NCI-H2081 (cell line): ENCODE measurements at places on chromosomes 5 and 9.

DNA sequence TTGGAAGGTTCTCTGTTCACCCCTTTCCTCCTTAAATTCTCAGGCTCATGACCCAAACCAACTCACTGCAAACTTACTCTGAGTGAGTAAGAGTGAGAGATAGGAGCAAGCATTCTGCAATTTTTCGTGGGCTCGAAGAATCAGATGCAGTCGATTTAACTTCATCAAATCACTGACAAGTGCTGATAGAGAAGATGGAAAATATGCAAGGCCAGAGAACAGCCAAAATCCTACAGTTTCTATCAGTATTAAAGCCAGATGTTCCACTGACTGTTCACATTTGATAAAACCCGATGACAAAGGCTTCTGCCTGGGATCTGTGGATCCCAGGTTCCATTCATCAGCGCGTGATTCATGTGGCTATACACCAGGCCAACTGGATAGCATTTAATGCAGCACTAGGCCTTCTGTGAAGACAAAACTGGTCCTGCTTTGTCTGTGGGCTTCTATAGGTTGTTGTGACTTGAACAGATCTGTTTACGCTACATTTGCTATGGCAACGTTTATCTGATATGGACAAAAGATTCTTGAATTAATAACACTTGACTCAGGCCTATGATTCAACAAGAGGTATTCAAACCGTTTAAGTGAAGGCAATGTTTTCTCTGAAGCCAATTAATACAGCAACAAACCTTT is 251.2 kb downstream of the NFIB start:
- no peak for DNase-seq

DNA sequence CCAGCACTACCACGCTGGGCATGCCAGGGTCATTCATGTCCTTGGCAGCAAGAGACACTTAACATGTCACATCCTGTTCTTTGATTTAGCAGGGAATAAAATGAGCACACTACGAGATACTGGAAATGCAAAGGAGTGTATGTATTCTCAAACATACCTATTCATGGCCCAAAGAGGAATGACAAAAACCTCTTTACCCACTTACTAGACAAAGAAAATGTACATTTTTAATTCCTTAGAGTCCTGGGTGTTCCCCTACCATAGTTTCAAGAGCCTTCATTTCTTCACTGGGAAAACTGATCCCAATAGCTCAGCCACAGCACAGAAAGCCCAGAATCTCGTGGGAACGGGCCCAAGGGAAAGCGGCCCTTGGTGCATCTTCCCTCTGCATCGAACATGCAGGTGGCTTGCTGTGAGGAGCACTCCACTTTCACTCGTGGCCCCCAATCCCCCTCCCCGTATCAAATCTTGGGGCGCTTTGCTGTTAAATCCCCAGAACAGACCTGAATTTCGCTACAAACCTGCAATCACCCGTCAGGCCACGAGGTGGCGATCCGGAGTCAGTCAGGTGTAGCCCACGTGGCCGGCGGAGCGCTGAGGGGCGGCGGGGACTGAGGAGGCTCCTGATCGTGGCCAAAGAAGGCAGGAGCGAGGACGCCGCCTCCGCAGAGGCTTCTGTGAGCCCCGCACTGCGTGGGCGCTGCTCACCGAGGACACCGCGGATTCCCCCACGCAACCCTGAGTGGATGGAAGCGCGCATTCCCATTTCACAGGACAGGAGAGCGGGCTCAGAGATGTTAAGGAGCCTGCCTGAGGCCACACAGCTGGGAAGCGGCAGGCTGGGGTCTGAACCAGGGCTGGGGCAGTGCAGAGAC is 91.4 kb downstream of the LMX1B start:
- DNase-seq, result peak; percentile 74

DNA sequence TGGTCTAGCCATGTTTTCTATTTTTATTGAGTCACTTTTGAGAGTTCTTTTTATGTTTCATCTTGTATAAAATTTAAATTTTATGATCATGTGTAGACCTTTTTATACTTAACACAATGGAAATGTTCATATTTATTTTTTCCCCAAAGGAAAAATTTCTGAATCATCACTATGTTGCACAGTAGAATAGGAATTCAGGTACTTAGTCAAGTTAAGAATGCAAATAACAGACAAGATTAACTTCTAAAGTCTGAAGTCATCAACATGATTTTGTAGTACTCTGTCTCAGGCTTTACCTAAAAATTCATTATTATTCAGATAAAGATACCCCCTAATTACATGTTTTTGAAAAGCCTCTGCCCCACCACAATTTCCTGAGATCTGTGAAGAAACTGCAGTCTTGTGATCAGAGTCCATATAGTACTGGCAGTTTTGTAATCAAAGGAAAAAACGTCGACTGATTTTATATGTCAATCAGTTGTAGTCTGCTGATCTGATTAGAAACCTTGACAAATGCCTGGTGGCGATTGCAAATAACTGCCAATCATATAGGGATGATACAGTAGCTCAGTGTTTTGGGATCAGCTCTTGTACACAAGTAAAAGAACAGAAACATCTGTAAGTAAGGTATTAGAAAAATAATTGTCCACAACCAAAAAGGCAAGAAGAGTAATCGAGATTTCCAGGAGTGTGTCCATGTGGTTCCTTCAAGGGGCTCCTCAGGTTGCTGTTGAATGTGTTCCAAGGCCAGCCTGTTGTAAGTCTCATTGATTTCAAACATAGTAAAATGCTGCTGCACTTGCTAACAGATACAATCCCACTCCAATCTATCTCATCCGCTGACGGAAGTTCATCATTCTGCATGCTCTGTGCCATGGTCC is 352.4 kb downstream of the ARRDC3 start:
- DNase-seq, result no peak

DNA sequence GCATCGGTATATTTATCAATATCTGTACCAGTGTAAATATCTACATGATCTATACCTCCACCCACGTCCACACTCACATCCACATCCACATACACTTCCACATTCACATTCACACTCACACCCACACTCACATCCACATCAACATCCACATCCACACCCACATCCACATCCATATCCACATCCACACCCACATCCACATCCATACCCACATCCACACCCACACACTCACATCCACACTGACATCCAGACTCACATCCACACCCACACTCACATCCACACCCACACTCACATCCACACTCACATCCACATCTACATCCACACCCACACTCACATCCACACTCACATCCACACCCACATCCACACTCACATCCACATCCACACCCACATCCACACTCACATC is 189.2 kb downstream of the IRX1 start:
- no peak for DNase-seq

GRCh38 chr5:146849694-146850303 is 28.8 kb downstream of the PPP2R2B start:
- no peak for DNase-seq

DNA sequence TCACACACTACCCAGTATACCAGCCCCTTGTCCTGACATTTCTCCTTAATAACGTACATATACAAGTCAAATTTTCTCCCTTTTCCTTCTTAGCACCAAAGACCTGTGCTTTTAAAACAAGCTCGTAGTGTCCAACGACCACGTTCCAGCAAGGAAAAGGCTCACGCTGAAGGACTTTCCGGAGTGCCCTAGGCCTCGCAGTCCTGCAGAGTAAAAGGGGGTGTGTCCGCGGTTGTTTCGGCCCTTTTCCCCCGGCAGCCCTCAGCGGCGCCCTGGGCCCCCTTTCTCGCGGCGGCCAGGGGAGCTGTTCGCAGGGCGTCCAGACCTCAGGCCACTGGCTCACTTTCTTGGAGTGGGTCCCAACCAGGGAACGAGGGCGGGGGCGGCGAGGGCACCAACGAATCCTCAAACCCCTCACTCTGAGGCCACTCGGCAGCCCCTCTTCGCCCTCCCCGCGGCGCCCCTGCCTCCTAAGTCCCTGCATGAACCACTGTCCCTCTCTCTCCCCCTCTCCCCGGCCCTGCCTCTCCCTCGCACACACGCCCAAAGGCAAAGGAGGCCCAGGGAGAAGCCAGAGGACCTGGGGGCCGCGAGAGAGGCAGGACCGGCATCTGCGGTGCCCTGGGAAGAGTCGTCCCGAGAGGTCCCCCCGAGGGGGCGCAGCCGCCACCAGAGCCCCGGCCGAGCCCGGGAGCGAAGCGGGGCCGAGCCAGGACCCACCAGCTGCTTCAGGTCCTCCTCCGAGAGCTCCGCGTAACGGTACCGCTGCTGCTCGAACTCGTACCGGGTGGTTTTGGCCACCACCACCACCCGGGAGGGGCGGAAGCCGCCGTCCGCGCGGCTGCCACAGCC is 720 bp downstream of the NADK2 start:
- DNase-seq, result peak; percentile 22

GRCh38 chr5:1212271-1212670 is 10.9 kb downstream of the SLC6A19 start:
- no peak for DNase-seq

DNA sequence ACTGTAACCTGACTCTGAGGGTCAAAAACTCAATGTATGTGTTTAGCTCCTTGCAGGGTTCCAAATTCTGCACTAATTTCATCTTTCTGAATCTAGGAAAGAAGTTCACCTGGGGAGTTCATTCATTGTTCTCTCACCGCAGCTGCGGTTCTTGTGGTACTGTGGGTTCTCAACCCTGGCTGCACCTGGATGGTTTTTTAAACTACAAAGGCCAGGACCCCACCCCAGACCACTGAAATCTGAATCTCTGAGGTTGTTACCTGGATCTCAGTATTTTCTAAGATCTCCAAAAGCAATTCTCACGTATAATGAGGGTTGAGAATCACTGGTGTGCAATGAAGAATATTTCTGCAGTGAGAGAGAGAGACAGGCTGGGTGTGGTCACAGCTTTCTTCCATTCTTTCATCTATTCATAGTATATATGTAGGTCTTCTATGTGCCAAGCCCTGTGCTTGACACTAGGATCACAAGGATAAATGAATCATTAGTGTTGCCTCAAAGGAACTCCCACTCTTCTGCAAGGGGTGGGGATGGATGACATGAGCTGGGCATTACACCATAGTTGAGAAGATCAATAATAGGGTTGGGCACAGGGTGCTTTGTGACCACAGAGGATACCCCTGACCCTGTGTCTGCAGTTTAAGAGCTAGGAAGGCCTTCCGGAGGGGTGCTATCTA is 109.8 kb downstream of the GALNT10 start:
- no peak for DNase-seq

- peak; percentile 19 for DNase-seq
These were observed 50.1 kb upstream of the SMAD5 start for GRCh38 chr5:136082390-136083193.

DNA sequence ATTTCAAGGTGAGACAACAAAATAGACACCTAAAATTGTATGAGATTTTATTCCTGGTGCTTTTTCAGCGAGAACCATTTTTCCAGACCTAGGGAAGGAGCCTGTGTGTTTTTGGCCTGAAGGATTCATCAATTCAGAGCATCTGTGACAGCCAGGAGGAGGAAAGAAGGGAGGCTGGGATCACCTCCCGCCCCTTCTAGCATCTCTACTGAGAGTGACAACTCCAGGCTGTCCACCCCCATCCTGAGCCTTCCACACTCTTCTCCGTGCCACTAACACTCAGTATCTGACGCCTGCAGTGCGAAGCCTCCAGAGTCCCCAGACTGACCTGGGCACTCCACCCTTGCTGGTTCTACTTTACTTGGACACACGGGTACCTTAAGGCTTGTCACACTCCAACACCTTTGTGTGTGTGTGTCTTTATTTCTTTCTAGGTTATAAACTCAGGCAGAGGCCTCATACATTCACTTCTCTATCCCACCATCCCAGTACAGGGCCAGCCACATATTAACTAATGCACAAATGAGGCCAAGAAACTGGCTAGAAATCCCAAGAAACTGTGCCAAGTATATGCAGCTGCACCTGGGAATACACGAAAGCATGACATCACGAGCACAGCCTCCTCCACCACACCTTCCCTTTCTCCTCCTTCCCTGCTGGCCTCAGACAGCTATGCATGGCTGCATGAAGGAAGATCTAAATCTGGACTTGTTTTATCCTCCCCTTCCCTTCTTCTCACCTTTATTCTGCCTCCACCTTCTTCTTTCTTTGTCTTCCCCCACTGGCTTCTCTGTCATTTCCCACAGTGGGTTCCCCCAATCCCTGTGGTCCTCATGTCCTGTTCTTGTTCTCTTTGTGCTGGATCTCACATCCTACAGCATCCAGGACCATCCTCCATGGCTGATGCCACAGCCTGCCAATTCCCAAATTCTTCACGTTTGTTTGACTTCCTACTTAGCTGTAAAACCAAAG is 16.0 kb downstream of the S1PR3 start:
- DNase-seq, result no peak

GRCh38 chr5:5644249-5644648 is 221.8 kb downstream of the ICE1 start:
- DNase-seq, result no peak
